H1 (cell line): ENCODE measurements at places on chromosomes 13 and 19. TPM values are rescaled to one million over a fixed set of nuclear protein-coding genes. Genes with fewer than 3 reads are reported as not detected.

Gene ELSPBP1
- not detected in 2 replicates for total RNA-seq

Gene RFPL4A
- total RNA-seq, result not detected in 2 replicates

Gene OR7G3
- not detected in 2 replicates for total RNA-seq

Gene KLF1
- 0.59 and 0.84 TPM in 2 replicates for total RNA-seq

Gene C2CD4C
- total RNA-seq, result 6.3 and 6.6 TPM in 2 replicates

Gene PSMD8
- 170 and 183 TPM in 2 replicates for total RNA-seq

Gene ADGRE3
- not detected in 2 replicates for total RNA-seq

Gene PSPN
- total RNA-seq, result 1.9 and 2.1 TPM in 2 replicates

Gene ZNF536
- 0.09 and 0.33 TPM in 2 replicates for total RNA-seq

DNA sequence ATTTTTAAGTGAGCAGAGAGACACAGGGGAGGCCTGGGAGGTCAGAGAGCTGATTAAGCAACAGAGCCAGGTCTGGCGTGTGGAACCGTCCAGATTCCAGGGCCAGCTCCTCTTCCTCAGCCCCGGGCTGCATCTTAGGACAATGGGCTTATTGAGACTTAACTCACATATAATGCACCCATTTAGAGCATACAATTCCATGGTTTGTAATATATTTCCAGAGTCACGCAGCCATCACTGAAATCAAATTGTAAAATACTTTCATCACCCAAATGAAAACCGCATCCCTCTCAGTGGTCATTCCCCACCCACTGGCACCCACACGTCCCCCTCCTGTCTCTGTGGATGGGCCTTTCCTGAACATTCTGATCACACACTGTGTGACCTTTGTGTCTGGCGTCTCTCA, 2.1 kb upstream of the HMG20B start:
- no peaks in the 10 kb centered on the region for H3K27me3 ChIP-seq
- no peak overlapping the region for H3K4me3 ChIP-seq
- no peak for DNase-seq
- peaks cover 4% of the 10 kb centered on the region for H3K4me1 ChIP-seq
- no peaks in the 10 kb centered on the region for H3K36me3 ChIP-seq

- no peaks in the 10 kb centered on the region for H3K27me3 ChIP-seq
- H3K27ac ChIP-seq, result no peak overlapping the region
- no peak for DNase-seq
- H3K4me1 ChIP-seq, result no peaks in the 10 kb centered on the region
- no peaks in the 10 kb centered on the region for H3K36me3 ChIP-seq
Measured at GRCh38 chr13:102028206-102028605, 373.6 kb downstream of the FGF14 start.

DNA sequence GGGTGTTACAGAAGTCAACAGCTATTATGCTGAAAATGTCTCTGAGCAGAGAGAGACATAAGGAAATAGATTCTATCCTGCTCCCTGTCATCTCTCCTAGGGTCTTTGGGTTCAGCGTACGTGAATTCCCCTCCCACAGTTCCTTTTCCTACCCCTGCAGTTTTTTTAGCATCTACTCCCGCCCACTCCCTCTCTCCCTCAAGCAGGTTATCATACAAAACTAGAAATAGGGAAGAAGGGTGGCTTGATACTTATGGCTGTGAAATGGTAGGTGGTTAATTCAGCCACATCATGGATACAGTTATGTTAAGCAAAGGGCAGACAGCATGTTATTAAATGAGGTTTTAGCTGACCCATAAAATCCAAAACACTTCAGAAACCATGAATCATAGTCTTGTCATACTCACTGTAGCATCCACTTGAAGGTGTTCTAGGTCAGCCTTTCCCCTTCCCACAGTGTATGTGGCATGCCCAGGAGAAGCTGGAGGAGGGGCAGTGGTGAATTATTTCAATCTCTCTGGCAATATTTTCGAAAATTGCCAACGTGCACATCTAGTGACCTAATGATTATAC, 236.8 kb upstream of the SERP2 start:
- H3K4me1 ChIP-seq, result no peaks in the 10 kb centered on the region
- H3K27me3 ChIP-seq, result no peaks in the 10 kb centered on the region
- H3K4me3 ChIP-seq, result no peak overlapping the region
- no peaks in the 10 kb centered on the region for H3K36me3 ChIP-seq

DNA sequence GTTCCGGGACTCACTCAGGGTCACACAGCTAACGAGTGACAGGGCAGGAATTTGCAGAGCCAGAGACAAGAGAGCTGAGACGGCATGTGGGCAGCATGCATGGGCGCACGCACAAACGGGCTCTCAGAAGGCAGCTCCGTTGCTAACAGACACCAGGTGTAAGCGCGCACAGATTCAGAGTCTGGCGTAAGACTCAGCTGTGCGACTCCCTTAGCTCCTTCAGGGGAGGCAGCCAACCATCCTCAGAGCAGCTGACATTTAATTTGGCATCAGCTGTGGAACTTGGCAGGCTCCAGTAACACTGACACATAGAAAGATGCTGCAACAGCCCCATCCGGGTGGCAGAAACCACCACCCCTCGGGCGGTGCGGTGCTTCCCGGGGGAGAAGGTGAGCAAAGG, 7.5 kb upstream of the TM6SF2 start:
- H3K27ac ChIP-seq, result no peak overlapping the region
- no peaks in the 10 kb centered on the region for H3K4me1 ChIP-seq
- H3K4me3 ChIP-seq, result no peak overlapping the region
- peaks cover 18% of the 10 kb centered on the region for H3K36me3 ChIP-seq

- DNase-seq, result peak; percentile 71
- peak overlapping the region; percentile 65 for H3K27ac ChIP-seq
- H3K4me3 ChIP-seq, result peak overlapping the region; percentile 87
- H3K27me3 ChIP-seq, result no peaks in the 10 kb centered on the region
Measured at GRCh38 chr13:110714797-110715394, 1.4 kb downstream of the ING1 start.

DNA sequence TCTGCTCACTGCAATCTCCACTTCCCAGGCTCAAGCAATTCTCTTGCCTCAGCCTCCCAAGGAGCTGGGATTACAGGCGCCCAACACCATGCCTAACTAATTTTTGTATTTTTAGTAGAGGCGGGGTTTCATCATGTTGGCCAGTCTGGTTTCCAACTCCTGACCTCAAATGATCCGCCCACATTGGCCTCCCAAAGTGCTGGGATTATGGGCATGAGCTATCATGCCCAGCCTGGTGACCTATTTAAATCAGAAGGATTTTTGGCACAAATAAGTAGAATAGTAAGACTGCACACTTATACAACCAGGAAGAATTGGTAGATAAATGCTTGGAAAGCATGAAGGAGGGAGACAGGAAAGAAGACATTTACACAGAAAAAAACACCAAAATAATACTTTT, 53.4 kb upstream of the AKAP11 start:
- DNase-seq, result no peak
- H3K27ac ChIP-seq, result no peak overlapping the region
- peaks cover 6% of the 10 kb centered on the region for H3K4me1 ChIP-seq
- H3K36me3 ChIP-seq, result no peaks in the 10 kb centered on the region
- H3K27me3 ChIP-seq, result no peaks in the 10 kb centered on the region

- H3K27ac ChIP-seq, result no peak overlapping the region
- H3K27me3 ChIP-seq, result no peaks in the 10 kb centered on the region
- H3K36me3 ChIP-seq, result no peaks in the 10 kb centered on the region
- no peaks in the 10 kb centered on the region for H3K4me1 ChIP-seq
- no peak for DNase-seq
- no peak overlapping the region for H3K4me3 ChIP-seq
Measured at GRCh38 chr13:86760620-86761019, 910.6 kb upstream of the SLITRK5 start.

GRCh38 chr13:38430796-38431195, 81.1 kb downstream of the UFM1 start:
- DNase-seq, result no peak
- no peaks in the 10 kb centered on the region for H3K36me3 ChIP-seq
- H3K4me3 ChIP-seq, result no peak overlapping the region
- no peaks in the 10 kb centered on the region for H3K27me3 ChIP-seq

DNA sequence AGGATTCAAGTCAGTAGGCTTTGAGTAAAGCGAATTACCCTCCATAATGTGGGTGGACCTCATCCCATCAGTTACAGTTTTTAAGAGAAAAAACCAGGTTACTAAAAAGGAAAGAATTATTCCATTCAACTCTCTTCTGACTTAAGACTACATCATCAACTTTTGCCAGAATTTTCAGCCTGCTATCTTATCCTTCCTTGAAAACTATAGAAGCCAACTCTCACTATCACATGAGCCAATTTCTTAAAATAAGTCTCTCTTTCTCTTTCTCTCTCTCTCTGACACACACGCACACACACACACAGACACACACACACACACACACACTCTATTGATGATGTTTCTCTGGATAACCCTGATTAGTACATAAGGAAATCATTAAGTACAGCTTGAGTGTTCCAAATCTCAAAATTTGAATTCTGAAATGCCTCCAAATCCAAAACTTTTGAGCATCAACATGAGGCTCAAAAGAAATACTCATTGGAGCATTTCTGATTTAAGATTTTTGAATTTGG, 217.0 kb upstream of the PRR20A start:
- H3K27me3 ChIP-seq, result no peaks in the 10 kb centered on the region
- DNase-seq, result no peak
- H3K4me1 ChIP-seq, result no peaks in the 10 kb centered on the region
- H3K27ac ChIP-seq, result no peak overlapping the region

- H3K27me3 ChIP-seq, result no peaks in the 10 kb centered on the region
- DNase-seq, result no peak
- no peak overlapping the region for H3K27ac ChIP-seq
- H3K36me3 ChIP-seq, result no peaks in the 10 kb centered on the region
- H3K4me1 ChIP-seq, result no peaks in the 10 kb centered on the region
Measured at GRCh38 chr19:35320065-35320713, 8.8 kb upstream of the CD22 start.

GRCh38 chr13:98890186-98890585, 87.7 kb downstream of the DOCK9 start:
- no peak for DNase-seq
- H3K27ac ChIP-seq, result no peak overlapping the region
- peaks cover 9% of the 10 kb centered on the region for H3K4me1 ChIP-seq
- no peak overlapping the region for H3K4me3 ChIP-seq
- no peaks in the 10 kb centered on the region for H3K27me3 ChIP-seq

DNA sequence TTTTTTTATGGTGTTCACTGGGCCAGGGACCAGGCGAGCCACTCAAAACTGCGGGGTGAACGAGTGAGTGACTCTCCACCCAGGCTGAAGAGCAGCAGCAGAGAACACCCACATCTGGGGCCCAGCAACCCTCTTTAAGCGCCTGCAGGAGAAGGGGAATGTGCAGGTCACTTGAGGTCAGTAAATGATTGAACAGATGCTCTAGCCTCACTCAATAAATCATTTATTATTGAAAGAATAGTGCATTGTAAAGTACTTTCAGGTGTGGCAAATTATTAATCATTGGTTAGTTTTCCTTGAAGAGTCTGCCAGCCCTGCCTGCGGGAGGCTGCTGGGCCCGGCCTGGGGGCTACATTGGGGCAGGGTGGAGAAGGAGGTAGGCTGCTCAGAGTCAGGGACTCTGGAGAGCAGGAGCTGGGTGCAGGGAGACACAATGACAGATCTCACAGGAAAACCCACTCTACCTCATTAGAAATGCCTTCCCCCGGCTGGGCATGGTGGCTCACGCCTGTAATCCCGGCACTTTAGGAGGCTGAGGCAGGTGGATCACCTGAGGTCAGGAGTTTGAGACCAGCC, 42.5 kb downstream of the ABCC4 start:
- H3K27ac ChIP-seq, result no peak overlapping the region
- H3K4me3 ChIP-seq, result no peak overlapping the region
- no peak for DNase-seq
- H3K4me1 ChIP-seq, result no peaks in the 10 kb centered on the region
- H3K36me3 ChIP-seq, result no peaks in the 10 kb centered on the region

DNA sequence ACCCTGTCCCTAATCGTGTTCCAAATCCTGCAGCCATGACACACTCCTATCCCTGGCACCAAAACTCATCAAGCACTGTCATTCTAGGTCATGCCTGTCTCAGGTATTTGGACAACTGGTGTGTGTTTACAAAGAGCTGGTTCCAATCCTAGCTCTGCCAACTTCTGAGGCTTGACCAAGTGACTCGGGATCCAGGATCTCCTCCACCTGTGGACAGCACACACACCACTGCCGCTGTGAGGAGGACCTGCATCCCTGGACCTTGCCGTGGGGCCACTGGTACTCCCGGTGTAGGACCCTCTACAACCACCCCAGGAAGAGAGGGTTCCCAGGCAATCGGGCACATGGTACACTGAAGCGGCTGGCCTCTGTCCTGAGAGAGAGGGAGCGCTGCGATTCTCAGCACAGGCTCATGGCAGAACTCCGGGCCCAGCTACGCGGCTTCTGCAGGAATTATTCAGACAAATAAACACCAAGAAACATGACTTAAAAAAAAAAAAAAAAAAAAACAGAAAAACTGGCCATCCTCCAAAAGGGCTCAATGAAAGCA, 20.4 kb downstream of the MLLT1 start:
- H3K27ac ChIP-seq, result no peak overlapping the region
- H3K27me3 ChIP-seq, result no peaks in the 10 kb centered on the region
- H3K4me1 ChIP-seq, result peaks cover under 1% of the 10 kb centered on the region; the same call in 1 of the 2 replicates
- no peak overlapping the region for H3K4me3 ChIP-seq
- no peak for DNase-seq

- H3K36me3 ChIP-seq, result no peaks in the 10 kb centered on the region
- H3K4me1 ChIP-seq, result no peaks in the 10 kb centered on the region
- DNase-seq, result no peak
Measured at GRCh38 chr19:7706188-7706954, 4.4 kb upstream of the FCER2 start.

- H3K36me3 ChIP-seq, result no peaks in the 10 kb centered on the region
- no peak overlapping the region for H3K4me3 ChIP-seq
- H3K27me3 ChIP-seq, result no peaks in the 10 kb centered on the region
- H3K4me1 ChIP-seq, result peaks cover 2% of the 10 kb centered on the region
- no peak overlapping the region for H3K27ac ChIP-seq
- DNase-seq, result no peak
Measured at GRCh38 chr13:42255886-42256285, 16.1 kb upstream of the AKAP11 start.

- no peak for DNase-seq
- H3K4me1 ChIP-seq, result no peaks in the 10 kb centered on the region
- no peaks in the 10 kb centered on the region for H3K27me3 ChIP-seq
- H3K4me3 ChIP-seq, result no peak overlapping the region
Measured at GRCh38 chr13:69306766-69307165, 800.9 kb upstream of the ATXN8OS start.

GRCh38 chr19:5109560-5109959, 140.6 kb downstream of the KDM4B start:
- DNase-seq, result no peak
- no peaks in the 10 kb centered on the region for H3K27me3 ChIP-seq
- H3K27ac ChIP-seq, result no peak overlapping the region
- no peaks in the 10 kb centered on the region for H3K36me3 ChIP-seq
- H3K4me1 ChIP-seq, result peaks cover 29% of the 10 kb centered on the region

- H3K36me3 ChIP-seq, result peaks cover 9% of the 10 kb centered on the region; the same call in 1 of the 2 replicates
- DNase-seq, result no peak
- peaks cover 8% of the 10 kb centered on the region for H3K4me1 ChIP-seq
- H3K4me3 ChIP-seq, result peak overlapping the region; percentile 86
- H3K27me3 ChIP-seq, result no peaks in the 10 kb centered on the region
Measured at GRCh38 chr19:16076958-16077611, 790 bp downstream of the TPM4 start.

GRCh38 chr13:30100226-30100625, 207.1 kb downstream of the KATNAL1 start:
- no peaks in the 10 kb centered on the region for H3K36me3 ChIP-seq
- H3K4me3 ChIP-seq, result no peak overlapping the region
- H3K4me1 ChIP-seq, result peaks cover 1% of the 10 kb centered on the region; the same call in 1 of the 2 replicates

- no peak for DNase-seq
- H3K36me3 ChIP-seq, result no peaks in the 10 kb centered on the region
- H3K4me1 ChIP-seq, result no peaks in the 10 kb centered on the region
- no peak overlapping the region for H3K27ac ChIP-seq
- no peaks in the 10 kb centered on the region; the same call in 1 of the 2 replicates for H3K27me3 ChIP-seq
Measured at GRCh38 chr19:19145281-19145680, 7.0 kb upstream of the TMEM161A start.

GRCh38 chr13:63704521-63704920, 2288.9 kb upstream of the PCDH20 start:
- H3K4me1 ChIP-seq, result no peaks in the 10 kb centered on the region
- H3K27ac ChIP-seq, result no peak overlapping the region
- no peak overlapping the region for H3K4me3 ChIP-seq
- no peaks in the 10 kb centered on the region for H3K36me3 ChIP-seq
- no peak for DNase-seq
